ENCODE measurements at places on chromosomes 7 and 10. TPM values are rescaled to one million over a fixed set of nuclear protein-coding genes. Genes with fewer than 3 reads are reported as not detected.
A peak's percentile ranks its signal among the peaks of the same experiment; 100 is the strongest.

GRCh38 chr7:29039821-29040578 is 81.9 kb upstream of the TRIL start:
- no peak for DNase-seq

C10orf67 gene
- not detected for total RNA-seq

- no peak for DNase-seq
Observed at GRCh38 chr10:34622945-34623344, 192.2 kb downstream of the PARD3 start.

- DNase-seq: no peak
Observed at GRCh38 chr10:68684413-68684812, 36.6 kb upstream of the CCAR1 start.

CHAT gene
- not detected for total RNA-seq

DNA sequence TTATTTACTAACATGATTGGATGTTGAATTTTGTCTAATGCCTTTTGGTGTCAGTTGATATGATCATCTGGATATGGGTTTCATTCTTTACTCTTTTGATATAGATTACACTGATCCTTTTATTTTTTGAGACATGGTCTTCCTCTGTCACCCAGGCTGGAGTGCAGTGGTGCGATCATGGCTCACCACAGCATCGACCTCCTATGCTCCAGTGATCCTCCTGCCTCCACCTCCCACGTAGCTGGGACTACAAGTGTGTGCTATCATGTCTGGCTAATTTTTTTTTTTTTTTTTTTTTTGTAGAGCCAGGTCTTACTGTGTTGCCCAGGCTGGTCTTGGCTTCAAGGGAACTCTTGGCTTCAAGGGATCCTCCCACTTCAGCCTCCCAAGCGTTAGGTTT is 27.1 kb downstream of the BMS1 start:
- no peak for DNase-seq

DNA sequence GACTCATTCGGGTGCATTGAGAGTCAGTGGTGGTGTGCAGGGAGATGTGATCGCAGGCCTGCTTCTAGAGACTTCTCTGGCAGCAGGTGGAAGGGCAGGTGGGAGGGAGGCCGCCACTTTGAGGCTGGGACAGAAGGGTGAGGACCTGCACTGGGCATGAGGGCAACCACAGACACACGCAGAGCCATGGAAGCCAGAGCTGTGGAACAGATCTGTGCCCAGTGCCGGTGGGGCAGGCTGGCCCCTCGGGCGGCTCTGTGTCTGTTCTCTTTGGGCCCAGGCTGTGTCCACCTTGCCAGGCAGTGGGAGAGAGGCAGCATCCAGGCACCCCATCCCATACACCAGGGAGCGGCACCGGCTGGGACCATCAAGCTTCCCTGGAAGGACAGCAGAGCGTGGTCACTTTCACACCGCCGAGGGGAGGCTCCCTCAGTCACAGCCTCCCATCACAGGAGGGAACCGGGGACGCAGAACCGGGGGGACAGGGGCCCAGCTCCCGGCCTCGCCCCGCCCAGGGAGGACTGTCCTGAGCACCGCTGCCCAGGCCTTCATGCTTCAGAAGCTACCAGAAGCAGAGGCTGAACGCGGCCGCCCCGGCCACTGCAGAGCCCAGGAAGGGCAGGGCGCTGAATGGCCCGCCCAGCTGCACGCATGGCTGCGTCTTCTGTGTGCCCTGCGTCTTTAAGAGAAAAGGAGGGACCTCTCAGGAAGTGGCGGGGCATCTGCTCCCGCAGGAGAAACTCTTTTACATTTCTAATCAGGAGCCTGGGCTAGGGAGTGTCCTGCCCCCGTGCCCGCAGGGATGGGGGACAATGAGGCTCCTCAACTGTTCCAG is 32.1 kb downstream of the EN2 start:
- DNase-seq: peak; percentile 77

DNA sequence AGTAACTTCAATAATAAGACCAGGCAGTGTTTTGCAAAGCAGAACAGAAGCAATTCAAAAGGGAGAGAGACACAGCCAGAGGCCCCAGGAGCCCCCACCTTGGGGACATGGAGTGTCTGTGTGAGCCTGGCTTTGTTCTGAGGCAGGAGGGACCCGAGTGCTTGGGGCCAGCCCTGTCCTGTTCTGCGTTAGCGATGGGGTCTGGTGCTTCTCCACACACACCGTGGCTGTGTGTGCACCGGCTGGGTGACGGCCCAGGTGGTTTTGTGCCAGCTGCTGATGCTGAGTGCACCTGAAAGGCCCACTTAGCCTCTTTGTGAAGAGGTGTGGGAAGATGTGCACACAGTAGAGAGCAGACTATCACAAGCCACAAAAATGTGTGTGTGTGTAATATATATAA is 468.9 kb downstream of the DNAJB6 start:
- DNase-seq: no peak

CXCL12 gene
- total RNA-seq: 21.1 TPM

All from H7 (cell line).